ENCODE measurements at places on chromosomes 7 and 10.
A peak's percentile ranks its signal among the peaks of the same experiment; 100 is the strongest.

GRCh38 chr7:87213252-87213651 is 6.3 kb downstream of the TMEM243 start:
- DNase-seq = no peak

DNA sequence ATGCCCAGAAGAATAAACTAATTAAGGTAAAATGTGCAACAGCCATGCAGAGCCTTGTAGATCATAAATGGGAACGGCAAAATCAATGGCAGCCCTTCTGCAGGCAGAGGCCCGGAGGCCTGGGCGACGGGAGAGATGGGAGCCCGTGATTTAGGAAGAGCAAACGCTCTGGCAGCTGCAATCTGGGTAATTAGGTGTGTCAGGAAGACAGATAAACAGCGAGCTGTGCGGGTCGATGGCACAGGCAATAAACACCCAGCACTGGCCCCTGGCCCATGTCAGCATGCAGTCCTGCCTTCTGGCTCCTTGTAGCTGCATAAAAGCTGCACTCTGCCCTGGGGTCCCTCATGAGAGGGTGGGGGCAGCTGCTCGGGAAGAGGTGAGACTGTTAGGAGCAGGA is 78.0 kb downstream of the GOLGA7B start:
- DNase-seq = no peak

- DNase-seq = no peak
Measured at GRCh38 chr7:157635148-157635500, 298.3 kb downstream of the DNAJB6 start.

DNA sequence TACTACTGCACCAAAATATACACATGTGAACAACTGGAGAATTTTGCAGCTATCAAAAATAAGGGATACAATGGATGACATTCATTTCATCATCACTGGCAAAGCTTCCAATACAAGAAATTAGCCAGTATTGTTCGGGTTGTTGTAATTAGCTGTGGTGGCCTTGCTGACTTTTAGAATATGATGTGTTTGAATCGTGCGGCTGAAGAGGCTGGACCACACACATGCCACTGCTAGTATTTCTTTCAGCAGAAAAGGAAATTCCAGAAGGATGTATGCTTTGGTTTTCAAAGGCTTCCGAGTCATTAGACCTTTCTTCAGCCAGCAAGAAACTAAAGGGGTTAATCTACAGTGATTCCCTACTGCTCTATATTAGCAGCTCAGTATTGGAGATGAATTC is 16.6 kb downstream of the RPP38 start:
- DNase-seq = peak; percentile 52

DNA sequence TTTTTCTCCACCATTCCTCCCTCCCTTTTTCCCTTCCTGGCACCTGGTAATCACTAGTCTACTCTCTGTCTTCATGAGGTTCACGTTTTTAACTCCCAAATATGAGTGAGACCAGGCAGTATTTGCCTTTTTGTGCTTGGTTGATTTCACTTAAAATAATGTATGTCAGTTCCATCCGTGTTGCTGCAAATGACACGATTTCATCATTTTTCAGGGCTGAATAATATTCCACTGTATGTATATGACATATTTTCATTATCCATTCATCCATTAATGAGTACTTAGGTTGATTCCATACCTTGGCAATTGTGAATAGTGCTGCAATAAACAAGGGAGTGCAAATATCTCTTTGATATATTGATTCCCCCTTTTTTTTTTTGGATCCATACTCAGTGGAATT is 25.8 kb downstream of the GALNT17 start:
- DNase-seq = no peak

DNA sequence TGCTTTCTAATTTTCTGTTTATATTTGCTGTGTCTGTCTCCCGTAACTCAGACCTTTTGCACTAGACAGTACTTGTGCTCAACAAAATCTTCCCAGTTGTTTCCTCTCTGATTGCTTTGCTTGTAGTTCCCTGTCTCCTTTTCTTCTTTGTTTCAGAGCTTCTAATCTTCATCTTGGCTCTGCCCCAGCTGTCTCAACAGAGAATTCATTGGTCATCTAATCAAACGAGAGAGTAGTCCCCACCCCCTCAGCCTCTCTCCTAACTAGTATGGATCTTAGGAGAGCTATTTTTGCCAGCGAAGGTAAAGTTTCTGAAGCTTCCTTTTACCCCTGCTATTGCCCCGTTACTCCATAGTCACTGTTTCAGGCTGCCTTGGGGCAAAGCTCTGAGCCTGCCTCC is 32.8 kb downstream of the SLC26A4 start:
- no peak for DNase-seq

GRCh38 chr10:61852261-61852660 is 49.2 kb upstream of the ARID5B start:
- no peak for DNase-seq

DNA sequence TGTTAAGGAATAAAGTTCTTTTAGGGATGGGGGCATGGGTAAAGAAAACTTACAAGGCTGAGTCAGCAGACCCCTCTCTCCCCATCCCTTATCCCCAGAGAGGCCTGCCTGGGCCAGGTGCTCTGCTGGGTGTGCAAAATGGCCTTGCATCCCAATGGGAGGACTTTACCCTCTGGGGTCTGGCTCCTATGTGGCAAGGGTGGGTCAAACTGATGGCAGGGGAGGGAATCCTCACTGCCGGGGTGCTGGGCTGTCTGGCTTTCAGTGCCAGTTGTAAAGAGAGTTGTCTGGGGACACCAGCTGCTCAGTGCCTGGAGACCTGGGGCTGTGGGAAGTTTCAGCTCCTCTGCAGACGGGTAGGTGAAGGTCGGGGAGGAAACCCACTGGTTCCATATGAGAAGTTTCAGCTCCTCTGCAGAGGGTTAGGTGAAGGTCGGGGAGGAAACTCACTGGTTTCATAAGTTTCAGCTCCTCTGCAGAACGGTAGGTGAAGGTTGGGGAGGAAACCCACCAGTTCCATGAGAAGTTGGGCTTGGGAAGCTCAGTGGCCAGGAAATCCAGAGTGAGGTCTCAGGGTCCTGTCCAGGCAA is 127.2 kb upstream of the PODXL start:
- DNase-seq = no peak

DNA sequence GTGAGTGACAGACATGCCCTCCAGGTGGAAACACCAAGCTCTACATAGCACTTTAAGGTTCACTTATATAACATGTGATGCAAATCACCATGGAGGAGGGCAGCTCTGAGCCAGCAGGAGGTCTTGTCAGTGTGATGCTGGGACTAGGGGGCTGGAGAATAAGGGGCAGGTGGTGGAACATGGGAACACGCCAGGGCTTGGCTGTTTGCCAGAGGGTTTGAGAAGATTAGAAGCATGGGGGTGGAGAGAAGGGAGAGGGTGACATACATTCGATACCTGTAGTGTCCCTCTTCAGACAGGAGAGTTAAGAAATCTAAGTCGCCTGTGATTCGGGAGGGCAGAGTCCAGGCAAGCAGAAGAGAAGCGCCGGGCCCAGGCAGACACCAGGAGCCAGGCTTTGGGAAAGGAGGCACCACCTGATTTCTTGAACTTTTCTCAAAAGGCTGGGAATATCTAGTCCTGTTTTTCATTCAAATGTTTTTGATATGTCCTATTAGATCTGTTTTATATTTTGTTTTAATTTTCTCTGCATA is 16.9 kb upstream of the LAMB4 start:
- DNase-seq = no peak

- DNase-seq = no peak
Measured at GRCh38 chr7:51315393-51316261, 982 bp downstream of the COBL start.

- DNase-seq = peak; percentile 20
Measured at GRCh38 chr7:137755846-137756651, 90.7 kb downstream of the DGKI start.

GRCh38 chr7:102279537-102280400 is 6.9 kb upstream of the SH2B2 start:
- peak; percentile 55 for DNase-seq

- no peak for DNase-seq
Measured at GRCh38 chr7:17758008-17758407, 182.3 kb downstream of the SNX13 start.

GRCh38 chr10:102678068-102678400 is 33.8 kb downstream of the TRIM8 start:
- no peak for DNase-seq
